NCI-H2029 treated with DMSO at 0.1 percent for 48 hours (cell line): ENCODE measurements at places on chromosomes 2 and 18.

GRCh38 chr2:145161656-145162055 is 641.7 kb upstream of the ZEB2 start:
- DNase-seq: no peak

DNA sequence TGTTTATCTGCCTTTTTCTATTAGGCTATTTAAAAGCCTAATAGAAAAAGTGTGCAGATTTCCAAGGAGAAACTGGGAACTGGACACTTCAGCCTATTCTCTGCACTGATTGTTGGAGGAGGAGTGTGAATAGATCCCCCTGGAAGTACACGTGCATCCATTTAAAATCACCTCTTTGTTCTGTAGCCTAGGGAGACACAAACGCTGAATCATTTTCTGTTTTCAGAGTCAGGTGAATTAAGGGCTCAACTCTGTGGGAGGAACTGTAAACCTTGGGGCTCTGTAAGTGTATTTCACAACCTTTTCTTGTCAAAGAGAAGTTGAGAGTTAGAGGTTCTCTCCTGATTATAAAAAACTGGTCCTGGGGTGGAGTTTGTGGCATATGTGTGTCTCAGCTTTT is 159.7 kb downstream of the SPAG16 start:
- DNase-seq: no peak

DNA sequence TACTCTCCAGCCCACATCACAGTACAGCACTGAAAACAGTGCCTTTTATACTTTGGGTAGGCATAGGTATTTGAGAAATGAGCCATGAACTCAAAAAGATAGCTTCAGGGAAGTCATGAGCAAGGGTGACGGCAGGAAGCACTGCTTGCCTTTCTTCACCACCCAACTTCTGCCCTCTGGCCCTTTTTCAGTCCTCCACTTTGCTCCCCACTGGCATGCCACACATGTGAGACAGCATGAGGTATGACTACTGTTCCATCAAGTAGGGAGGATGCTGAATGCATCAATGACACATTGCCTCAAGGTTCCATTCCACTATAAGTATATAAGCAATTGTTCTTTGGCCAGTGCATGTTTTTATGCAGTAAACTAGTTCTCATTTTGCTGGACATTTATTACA is 373.0 kb downstream of the NRXN1 start:
- no peak for DNase-seq

DNA sequence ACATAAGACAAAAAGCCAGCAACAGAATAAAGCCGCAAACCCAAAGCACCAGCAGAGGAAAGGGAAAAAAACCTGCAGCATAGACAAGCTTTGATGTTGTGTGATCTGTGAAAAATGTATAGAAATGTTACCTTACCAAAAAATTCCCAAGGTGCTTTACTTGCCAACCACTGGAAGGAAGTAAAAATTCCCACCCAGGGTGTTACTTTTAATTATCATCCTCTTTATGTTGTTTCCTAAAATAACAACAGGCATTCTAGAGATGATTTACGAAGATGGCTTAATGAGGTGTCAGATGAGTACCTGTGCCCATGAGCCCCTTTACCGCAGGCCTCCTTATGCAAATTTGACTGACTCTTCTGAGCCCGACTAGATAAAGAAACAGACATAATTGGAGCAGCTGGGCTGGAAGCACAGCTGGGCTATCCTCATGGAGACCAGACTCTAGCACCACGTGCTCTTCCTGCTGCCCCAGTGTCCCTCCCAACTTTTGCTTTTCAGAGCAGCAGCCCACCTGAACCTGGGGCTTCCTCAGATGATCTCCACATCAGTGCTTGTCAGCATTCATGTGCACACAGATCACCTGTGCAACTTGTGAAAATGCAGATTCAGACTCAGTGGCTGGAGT is 41.5 kb downstream of the SRSF7 start:
- DNase-seq: no peak

GRCh38 chr2:205868773-205869333 is 186.6 kb downstream of the NRP2 start:
- no peak for DNase-seq

- DNase-seq: no peak
Measured at GRCh38 chr2:18957909-18958308, 368.5 kb upstream of the NT5C1B start.

- no peak for DNase-seq
Measured at GRCh38 chr2:241088376-241088775, 13.7 kb downstream of the MTERF4 start.
